Fibroblast of pulmonary artery (primary cell): ENCODE measurements at places on chromosomes 4 and X.

GRCh38 chrX:115400960-115401359, 111.4 kb downstream of the LUZP4 start:
- DNase-seq: no peak

- DNase-seq: no peak
Observed at GRCh38 chrX:42934020-42934726, 156.2 kb upstream of the PPP1R2C start.

DNA sequence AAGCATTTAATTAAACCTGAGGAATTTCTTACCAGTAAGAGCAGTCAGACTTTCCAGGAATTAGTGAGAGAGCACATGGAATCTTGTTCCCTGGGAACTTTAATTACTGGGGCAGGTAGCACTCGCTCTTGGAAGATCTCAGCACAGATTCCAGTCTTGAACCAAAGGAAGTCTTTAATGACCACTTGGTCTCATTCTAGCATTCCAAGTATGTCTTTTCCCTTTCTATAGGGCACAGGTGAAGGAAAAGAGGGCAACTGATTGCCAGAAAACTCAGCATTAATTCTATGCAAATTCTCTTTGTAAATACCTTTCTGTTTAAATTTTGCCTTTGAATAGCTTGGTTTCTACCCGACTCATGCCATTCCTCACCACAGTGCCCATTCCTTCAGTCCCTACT, 236.6 kb downstream of the LDB2 start:
- DNase-seq: no peak

DNA sequence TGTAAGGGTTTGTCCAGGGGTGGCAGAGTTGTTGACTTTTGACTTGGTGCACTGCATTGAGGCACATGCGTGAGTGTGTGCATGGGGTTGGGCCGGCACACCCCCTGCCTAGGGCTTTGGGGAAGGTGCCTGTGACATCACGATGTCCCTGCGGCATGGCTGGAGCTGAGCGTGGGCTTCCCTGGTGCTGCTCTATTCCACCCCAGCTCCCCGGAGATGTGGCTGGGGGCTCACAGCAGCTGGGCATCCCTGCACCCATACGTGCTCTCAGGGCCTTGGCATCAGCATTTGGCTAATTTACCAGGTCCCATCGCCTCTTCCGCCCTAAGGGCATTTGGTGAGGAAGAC, 5.7 kb downstream of the PSAPL1 start:
- no peak for DNase-seq

DNA sequence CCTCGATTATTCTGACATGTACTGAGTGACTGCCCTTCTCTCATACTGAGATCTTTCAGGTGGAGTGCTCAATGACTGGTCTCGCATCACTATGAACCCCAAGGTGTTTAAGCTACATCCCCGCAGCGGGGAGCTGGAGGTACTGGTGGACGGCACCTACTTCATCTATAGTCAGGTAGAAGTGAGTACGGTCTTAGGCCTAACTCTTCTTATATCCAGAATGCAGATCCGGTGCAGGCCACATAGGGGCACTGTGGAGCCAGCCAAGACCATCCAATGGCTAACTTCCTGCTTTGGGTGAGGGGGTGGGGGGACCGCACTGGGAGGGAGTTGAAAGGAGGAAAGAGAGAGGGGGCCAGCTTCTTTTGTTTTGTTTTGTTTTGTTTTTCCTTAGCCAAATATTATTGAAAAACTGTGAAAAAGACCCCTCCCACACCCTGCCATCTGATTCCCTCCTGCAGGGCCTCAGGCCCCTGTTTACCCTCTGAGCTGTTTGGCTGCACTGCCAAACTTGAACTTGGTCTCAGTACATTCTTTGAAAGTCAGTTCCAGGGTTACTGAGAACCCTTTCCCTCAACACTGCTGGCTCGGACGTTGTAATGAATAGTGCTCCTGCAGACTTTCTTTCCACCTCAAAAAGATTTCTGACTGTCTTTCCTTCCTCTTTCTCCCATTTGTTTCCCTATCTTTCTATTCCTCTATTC, 16.2 kb downstream of the AWAT2 start:
- peak; percentile 45 for DNase-seq

GRCh38 chr4:32268863-32269262, 1548.7 kb downstream of the PCDH7 start:
- peak; percentile 36 for DNase-seq

- no peak for DNase-seq
Observed at GRCh38 chrX:107355533-107355932, 93.9 kb upstream of the FRMPD3 start.

- DNase-seq: peak; percentile 77
Observed at GRCh38 chr4:20698382-20698781, 1.9 kb upstream of the PACRGL start.

DNA sequence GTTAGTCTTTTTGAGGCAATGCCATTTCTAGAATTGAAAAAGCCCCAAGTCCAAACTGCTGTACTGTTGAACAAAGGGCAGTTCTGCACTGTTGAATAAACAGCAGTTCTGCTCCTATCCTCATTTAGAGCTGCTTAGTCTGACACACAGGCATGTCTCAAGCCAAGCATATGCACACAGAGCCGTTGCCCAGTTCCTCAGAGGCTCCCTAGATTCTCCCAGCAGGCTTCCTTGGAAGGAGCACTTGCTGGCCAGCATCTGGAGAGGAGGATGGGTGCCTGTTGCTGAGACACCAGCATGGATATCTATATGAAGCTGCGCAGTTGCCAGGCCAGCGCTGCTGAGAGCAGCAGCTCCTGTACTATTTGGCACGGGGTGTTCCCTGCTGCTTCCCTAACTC, 138.3 kb upstream of the USP38 start:
- DNase-seq: no peak

- DNase-seq: peak; percentile 1
Observed at GRCh38 chrX:103913356-103914020, 48.9 kb upstream of the TMSB15B start.

DNA sequence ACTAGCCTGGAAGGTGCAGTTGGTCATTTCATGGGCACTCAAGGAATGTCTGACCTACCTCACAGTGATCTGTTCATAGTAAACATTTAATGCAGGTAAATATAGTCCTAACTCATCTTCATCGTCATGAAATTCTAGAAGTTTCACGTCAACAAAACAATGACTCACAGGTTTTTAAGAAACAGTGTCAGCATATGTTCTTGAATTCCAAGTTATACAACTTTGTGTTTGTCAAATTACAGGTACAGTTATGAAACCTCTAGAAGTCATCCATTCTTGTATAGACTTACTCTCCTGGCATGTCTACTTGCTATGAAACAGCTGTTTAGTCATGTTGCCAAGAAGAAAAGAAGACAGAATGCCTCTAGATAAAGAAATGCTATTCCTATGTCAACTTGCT, 46.6 kb downstream of the AFM start:
- peak; percentile 15 for DNase-seq
